Fibroblast of villous mesenchyme (primary cell): ENCODE measurements at places on chromosomes 4 and X.

DNA sequence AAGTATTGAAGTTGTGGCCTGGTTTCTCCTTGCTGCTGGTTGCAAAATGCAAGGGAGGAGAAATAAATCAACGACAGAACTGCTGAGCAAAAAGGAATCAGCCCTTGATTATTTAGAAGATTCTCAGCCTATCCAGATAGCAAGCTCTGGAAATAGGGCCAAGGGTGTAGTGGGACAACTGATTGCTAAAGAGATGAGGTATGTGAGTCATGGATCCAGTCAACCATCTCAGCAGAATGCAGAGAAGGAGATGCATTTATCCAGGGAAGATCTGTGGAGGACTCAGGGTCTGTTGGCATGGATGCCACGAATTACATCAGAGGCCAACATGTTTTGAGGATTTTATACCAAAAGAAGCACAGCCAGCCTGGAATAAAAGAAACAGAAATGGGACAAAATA is 36.7 kb downstream of the FOXR2 start:
- no peak for DNase-seq

- DNase-seq = no peak
Measured at GRCh38 chr4:39504538-39504937, 22.7 kb downstream of the UGDH start.

- no peak for DNase-seq
Measured at GRCh38 chr4:184641022-184641421, 8.2 kb downstream of the CASP3 start.

- DNase-seq = peak; percentile 91
Measured at GRCh38 chrX:12978205-12979025, 3.5 kb downstream of the TMSB4X start.
